ENCODE measurements at places on chromosomes 16 and 17. TPM values are rescaled to one million over a fixed set of nuclear protein-coding genes. Genes with fewer than 3 reads are reported as not detected.
A peak's percentile ranks its signal among the peaks of the same experiment; 100 is the strongest.

DNA sequence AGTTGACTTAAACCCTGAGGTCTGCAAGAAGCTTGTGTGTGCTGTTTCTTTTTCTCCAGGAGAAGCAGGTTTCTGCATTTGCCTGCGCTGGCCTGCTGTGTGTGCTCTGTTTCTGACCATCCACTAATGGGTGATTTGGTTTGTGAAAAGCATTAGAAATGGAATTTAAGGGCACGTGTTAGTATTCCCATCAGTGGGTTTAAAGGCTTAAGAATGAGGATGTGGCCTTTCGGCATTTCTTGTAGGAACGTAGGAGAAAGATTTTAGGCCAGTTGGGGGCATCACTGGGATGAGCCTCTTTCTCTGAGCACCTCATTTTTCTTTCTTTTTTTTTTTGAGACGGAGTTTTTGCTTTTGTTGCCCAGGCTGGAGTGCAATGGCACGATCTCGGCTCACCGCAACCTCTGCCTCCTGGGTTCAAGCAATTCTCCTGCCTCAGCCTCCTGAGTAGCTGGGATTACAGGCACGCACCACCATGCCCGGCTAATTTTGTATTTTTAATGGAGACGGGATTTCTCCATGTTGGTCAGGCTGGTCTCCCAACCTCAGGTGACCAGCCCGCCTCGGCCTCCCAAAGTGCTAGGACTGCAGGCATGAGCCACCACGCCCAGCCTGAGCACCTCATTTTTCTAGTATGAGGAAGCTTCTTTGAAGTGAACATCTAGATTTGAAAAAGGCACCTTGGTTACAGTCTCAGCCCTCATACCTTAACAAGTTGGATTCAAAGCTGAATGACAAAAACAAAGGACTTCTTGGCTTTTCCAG is 110.3 kb downstream of the BANP start:
- H3K36me3 ChIP-seq, result no peaks in the 10 kb centered on the region
- no peak overlapping the region for H3K4me3 ChIP-seq
- peak overlapping the region; percentile 6 for H3K27ac ChIP-seq
- H3K27me3 ChIP-seq, result no peaks in the 10 kb centered on the region

DNA sequence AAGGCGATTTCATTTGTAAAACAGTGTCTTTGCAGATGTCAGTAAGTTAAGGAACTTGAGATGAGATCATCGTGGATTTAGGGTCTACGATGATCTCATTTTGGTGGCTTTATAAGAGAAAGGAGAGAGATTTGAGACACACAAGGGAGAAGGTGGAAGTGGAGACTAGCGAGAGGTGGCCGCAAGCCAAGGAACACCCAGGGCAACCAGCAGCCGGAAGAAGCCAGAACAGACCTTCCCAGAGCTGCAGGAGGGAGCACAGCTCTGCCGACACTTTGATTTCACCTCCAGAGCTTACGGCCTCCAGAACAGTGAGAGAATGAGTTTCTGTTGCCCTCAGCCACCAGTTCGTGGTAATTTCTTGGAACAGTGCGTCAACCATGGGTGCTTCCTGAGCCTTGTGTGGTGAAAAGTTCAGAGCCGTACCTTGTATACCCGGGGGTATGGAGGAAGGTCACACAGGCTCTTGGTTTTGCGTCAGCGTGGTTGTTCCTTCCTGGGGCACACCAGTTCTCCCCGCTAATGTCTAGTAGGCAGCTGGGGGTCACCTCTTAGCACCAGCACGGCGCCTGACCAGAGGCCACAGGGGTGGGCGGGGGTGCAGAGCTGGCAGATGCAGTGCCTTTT is 12.9 kb upstream of the SEC14L1 start:
- no peak overlapping the region for H3K4me3 ChIP-seq
- H3K27ac ChIP-seq, result peak overlapping the region; percentile 81
- H3K36me3 ChIP-seq, result no peaks in the 10 kb centered on the region
- no peak for DNase-seq
- H3K4me1 ChIP-seq, result peaks cover 21% of the 10 kb centered on the region
- H3K27me3 ChIP-seq, result no peaks in the 10 kb centered on the region

DNA sequence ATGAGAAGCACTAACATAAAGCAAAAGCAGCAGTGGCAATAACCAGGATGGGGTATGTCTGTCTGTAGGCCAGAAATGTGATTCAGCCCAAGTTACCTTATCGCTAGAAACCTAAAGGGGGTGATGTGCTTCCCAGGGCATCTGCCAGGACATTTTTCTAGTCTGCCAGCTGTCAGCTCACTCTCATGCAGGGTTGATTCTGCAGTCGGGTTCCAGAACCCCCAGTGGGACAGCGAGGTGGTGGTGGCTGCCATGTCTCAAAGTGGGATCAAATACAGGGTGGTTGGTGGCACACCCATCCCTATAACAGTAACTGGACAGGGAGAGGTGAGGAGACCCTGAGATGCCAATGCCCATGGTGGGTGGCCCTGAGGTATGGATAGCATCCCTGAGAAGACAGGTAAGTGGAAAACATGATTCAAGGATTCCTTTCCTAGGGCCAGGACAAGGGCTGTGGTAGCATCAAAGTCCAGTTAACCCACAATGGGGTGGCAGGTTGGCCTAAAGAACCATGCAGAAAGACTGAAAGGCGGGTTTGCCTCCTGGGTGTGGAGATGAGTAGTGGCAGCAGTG is 84.3 kb downstream of the TNFRSF13B start:
- no peak overlapping the region for H3K27ac ChIP-seq
- no peaks in the 10 kb centered on the region for H3K27me3 ChIP-seq
- H3K4me3 ChIP-seq, result no peak overlapping the region
- no peaks in the 10 kb centered on the region for H3K4me1 ChIP-seq

Gene NLRC3
- 0.18 TPM for total RNA-seq

Gene BTBD17
- total RNA-seq, result 12.3 TPM

Measured in neural crest cell (in vitro differentiated cells).